ENCODE measurements at places on chromosomes 6 and 20.

DNA sequence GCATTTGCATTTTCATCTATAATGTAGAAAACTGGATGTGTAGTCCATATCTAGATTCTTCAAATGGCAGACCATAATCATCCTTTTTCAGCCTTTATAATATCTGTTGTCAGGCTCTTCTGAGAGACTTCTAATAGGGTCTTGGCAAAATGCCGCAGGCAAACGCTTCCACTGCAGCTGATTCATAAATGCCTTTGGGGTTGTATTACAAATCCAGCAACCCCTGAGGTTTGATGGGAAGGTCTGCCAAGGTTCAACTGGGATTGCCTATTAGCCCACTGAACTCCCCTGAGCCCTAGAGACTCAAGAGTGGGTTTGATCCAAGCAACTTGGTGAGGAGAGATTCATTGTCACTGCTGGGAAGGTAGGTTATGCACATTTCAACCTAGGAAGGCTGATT lies 365.2 kb upstream of the POU3F2 start:
- DNase-seq = no peak

DNA sequence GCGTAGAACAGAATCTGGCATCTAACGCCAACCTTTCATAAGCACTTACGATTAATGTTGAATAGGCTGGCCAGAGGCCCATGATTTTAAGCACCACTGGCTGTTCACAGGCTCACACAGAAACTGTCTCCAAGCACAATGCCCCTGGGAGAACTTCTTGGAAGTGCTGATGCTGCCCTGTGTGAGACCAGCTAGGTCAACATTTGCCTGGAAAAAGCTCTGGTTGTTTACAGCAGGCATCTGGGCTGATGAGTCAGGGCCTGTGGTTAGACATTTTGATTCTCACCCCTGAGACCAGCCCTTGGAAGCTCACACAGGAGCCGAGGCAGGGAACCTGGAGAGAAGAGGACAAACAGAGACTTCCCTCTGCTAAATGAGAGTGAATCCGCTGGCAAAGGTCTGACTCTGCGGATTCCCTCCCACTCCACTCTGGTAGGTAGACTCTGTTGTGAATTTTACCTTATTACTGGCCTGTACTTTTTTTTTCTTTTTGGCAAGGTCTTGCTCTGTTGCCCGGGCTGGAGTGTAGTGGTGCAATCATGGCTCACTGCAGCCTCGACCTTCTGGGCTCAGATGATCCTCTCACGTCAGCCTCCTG lies 6.8 kb upstream of the SULF2 start:
- no peak for DNase-seq

GRCh38 chr6:14706378-14706929 lies 539.4 kb upstream of the JARID2 start:
- no peak for DNase-seq

GRCh38 chr20:50546729-50547314 lies 36.6 kb downstream of the PTPN1 start:
- DNase-seq = no peak

GRCh38 chr20:18279242-18279641 lies 9.1 kb upstream of the ZNF133 start:
- DNase-seq = no peak

GRCh38 chr20:25571240-25571639 lies 14.1 kb downstream of the NINL start:
- DNase-seq = no peak

- DNase-seq = no peak
Measured at GRCh38 chr20:5180933-5181332, 54.1 kb downstream of the CDS2 start.

GRCh38 chr6:98498866-98499265 lies 335.5 kb upstream of the POU3F2 start:
- DNase-seq = no peak

- no peak for DNase-seq
Measured at GRCh38 chr6:112786801-112787200, 439.7 kb downstream of the RFPL4B start.

DNA sequence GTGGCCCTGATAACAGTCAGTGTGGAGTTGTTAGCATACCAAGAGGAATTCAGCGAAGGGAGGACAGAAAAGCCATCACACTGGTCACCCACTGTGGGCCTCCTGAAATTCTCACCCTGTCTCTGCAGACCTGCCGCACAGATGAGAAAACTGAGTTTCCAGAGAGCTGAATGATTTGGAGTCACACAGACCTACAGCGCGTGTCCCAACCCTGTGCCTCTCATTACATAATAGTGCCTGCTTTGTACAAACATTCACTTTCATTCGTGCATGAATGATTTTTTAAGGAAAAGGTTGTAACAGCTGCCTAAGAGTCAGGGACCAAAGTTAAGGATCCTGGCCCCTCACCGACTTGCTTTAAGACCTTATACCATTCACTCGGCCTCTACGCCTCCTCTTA lies 62.7 kb downstream of the THBS2 start:
- no peak for DNase-seq

- DNase-seq = no peak
Measured at GRCh38 chr6:135148889-135149288, 32.2 kb upstream of the MYB start.

DNA sequence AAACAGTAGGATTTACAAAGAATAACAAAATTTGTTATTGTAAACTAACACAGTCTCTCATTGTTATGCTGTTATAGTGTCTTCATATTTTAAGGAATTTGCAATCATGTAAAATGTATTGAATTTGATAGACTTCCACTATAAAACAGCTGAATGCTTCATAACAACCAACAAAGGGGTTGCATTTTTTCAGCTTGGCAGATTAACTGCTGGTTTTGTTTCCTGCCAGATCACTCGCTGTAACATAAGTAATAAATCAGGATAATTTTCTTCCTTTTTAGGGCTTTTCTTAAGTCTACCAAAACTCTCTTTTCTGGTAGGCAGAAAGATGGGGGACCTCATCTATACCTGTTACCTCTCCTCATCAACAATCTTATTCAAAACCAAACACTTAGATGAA lies 169.8 kb downstream of the SAMD5 start:
- no peak for DNase-seq

GRCh38 chr6:130466748-130467061 lies 100.9 kb downstream of the TMEM200A start:
- no peak for DNase-seq

DNA sequence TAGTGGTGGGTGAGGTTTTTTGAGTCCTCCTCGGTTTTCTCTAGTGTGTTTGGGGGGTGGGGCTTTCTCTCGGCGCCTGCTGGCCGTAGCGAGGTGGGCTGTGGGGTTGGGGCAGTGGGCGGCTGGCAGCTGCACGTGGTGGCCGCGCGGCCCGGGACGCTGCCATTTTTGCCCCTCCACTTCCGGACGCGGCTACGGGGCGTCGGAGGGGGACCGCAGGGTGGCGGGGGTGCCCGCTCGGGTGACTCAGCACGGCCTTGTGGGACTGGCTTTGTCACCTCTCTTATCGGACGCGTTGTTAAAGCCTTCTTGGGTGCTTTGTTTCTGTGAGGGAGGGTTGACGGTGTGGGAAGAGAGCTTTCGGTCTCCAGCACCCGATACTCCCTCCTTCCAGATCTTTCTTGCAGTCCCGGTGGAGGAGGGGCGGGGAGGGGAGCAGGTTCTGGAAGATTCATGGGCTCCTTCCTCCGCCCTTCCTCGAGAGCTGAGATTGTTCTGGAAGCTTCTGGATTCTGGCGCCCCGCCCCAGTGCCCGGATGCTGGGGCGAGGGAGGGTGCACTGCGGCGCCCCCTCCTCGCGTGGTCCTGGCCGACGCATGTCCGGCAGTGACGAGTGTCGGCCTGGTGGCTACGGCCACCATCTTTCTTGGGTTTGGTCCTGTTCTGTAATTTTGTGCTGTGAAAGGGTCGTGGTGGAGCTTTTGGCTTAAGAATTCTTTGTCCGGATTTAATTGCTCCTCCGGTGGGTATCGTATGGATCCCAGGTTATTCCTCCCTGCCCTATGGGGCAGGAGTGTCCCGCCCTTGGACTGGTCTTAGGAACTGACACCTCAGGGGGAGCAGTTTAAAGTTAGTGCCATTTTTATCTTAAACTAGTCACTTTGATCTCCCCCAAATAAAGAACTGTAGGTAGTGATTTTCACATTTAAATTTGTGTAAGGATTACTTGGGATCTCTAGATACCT lies 719 bp downstream of the HSP90AB1 start:
- peak; percentile 86 for DNase-seq

DNA sequence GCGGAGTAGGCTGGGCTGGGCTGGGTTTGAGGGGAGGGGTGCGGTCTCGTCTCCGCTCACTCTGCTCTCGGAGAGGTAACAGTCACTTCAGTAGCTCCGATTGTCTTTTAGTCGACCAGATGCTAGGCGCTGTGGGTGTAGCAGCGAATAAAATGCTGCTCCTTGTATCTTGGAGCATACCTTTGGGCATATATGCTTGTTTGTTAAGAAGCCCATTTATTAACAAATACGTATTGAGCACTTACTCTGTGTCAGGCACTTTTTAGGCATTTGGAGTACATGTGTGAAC lies 545 bp downstream of the ACTR5 start:
- DNase-seq = peak; percentile 18

DNA sequence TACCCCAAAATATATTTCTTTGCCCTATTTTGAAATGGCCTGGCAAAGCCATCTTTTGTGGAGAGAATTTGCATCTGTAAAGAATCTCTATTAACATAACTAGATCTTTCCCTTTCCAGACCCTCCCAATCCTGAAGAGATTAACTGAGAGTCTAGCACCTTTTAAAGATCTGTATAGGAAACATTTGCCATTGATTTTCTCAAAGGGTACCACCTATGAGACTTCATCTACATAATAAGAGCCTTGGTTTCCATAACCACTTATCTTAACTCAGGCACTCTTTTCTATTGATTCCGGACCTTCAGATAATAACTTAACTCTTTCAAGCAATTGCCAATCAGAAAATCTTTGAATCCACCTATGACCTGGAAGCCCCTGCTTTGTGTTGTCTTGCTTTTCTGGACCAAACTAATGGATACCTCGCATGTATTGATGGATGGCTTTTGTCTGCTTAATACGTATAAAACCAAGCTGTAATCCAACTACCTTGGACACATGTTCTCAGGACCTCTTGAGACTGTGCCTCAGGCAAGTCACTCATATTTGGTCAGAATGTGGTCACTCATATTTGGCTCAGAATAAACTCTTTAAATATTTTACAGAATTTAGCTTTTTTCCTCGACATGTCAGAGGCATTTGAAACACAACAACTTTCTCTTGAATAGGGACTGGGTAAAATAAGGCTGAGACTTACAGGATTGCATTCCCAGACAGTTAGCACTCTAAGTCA lies 31.4 kb downstream of the SLC22A2 start:
- no peak for DNase-seq

DNA sequence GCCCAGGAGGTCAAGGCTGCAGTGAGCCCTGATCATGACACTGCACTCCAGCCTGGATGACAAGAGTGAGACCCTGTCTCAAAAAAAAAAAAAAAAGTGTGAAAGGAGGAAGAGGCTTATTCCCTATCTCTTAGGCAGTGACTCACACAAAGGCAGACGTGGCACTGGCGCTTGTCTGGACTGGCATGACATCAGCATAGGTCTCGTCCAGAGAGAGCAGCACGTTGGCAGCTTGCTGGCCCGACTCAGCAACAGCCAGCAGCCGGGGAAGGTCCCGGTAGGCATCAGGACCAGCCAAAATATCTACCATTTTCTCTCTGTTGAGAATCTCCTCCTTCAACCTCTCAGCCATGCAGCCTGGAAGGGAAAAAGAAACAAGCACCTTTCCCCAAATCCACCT lies 14.1 kb downstream of the CDK5RAP1 start:
- DNase-seq = no peak

DNA sequence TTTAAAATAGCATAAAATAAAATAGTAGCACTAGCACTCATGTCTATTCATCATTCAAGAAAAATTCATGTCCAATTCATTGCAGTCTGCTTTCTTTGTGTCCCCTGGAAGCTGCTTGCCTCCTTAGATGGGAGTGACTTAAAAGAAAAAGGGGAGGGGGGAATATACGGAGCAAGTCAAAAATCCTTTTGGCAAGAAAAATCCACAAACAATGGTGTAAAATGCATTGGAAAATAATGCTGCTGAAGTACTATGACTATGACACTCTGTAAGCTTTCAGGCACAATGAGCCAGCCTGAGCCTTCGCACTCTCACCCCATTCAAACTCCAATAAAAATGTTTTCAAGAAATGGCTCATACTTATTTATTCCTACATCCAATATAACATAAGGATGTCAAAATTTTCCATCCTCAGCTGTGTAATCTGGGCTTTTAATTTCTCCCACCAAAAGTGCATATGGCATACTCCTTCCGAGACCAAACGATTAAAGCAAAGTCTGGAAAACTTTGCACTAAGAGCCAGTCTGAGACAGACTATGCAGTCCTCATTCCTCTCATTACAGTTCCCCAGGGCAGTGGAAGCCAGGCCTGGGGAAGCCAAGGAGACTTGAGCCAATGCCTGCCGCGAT lies 790 bp downstream of the NEDD9 start:
- no peak for DNase-seq

DNA sequence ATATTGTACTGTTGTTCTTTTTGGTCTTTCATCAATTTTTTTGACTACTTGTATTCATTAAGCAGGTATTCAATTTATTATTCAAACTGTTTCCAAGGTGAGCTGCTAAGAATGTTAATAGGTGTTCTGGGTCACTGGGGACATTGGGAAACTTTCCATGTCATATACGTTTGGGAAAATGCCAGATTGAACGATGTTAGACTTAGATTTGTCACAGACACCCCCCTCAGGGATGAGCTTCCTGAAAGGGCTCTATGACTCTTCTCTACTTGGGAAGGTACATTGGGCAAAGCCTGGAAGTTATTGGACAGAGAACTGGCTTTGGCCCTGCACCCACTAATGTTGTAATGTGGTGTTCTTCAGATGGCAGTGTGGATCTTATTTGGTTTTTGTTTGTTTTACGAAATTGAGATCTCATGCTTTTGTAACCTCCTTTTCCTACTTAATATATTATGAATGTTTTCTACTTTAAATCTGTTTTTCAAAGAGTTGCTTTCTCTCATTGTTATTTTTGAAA lies 42.1 kb downstream of the PLCB4 start:
- DNase-seq = no peak

DNA sequence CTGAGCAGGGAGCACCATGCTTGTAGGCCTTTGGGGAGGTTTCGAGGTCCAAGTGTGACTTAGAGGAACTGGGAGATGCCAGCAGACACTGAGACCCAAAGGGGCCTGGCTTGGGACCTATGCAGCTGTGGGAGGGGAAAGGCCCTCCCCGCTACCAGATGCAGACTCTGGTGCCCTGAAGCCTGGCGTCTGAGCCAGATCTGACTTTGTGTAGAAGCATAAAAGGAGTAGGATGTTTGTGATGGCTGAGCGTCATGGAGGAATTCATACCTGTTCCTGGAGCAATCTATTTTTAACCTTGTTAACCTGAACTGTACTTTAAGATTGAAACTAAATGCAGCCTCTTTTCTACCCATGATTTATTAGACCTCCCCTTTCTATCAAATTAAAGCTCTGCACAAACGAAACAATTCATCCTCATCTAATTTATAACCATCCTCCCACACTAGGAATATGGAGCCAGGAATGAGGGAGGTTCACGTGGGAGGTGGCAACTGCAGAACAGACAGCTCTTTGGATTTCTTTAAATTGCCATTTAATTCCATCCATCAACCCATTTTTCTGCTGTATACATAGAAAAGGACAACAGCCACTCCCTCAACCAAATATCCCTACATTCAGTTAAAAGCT lies 172.6 kb upstream of the AGPAT4 start:
- no peak for DNase-seq

- DNase-seq = no peak
Measured at GRCh38 chr6:89596056-89596455, 42.5 kb downstream of the LYRM2 start.

Measured in stimulated activated CD8-positive, alpha-beta memory T cell treated with anti-CD3 and anti-CD28 coated beads, Interleukin-12 subunit alpha, Interleukin-12 subunit beta, amount 100 ng/mL, for 1 hour (primary cell).